ENCODE measurements at places on chromosomes 16 and 17. TPM values are rescaled to one million over a fixed set of nuclear protein-coding genes. Genes with fewer than 3 reads are reported as not detected.

The SPNS3 gene
- polyA plus RNA-seq, result 0.05 TPM

- DNase-seq, result no peak
Observed at GRCh38 chr16:22194707-22195444, 11.2 kb upstream of the EEF2K start.

The HLF gene
- polyA plus RNA-seq, result 1.4 TPM

- peak; percentile 63 for DNase-seq
Observed at GRCh38 chr17:47693731-47694580, at the start of gene TBKBP1. TSS of gene TBKBP1 (plus strand) at chr17:47694161. CDS start at chr17:47696113, 1,952 bp downstream.

DNA sequence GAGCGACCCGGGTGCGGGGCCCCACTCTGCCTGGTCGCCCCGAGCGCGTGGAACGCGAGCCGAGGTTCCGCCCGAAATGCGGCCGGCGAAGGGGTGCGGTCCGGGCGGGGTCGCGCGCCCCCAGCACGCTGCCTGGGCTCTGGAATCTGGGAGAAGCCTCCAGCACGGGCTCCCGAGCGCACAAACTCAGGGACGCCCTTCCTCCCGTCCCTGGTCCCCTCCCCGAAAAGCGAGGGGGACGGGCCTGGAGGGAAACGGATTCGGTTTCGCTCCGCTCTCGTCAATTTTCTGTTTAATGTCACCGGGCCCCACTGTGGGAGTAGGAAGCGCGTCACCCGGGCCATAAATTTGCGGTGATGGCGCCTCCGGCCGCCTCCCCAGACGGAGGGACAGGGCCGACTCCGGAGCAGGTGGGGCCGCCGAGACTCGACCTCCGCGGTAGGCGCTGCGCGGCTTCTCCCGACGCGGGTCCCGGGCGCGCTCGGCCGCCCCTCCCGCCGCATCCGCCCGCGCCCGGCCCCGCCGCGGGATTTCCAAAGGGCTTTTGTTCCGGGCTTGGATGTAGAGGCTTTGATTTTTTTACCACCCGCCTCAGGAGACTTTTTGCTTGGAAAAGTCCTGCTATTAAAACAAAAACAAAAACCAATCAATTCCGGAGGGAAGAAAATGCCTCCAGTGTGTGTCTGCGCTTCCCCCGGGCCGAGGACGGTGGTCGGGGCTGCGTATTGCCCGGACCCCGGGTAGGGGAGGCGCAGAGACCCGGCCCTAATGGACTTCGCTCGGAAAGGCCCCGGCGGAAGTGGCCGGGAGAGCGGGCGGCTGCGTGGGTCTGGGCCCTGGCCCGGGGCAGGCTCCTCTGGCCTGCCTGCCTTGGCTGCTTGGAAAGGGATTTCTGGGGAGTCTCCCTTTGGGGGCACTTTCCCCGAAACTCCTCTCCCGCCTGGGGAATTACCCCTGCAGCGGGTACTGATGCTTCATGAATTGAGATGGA, 7.9 kb upstream of the BAHCC1 start:
- peak; percentile 70 for DNase-seq

GRCh38 chr16:84423416-84423837, 55.1 kb downstream of the ATP2C2 start:
- peak; percentile 72 for DNase-seq

- no peak for DNase-seq
Observed at GRCh38 chr16:2432801-2433505, 3.7 kb downstream of the CCNF start.

The TP53TG3F gene
- 1.3 TPM for polyA plus RNA-seq

The TERB1 gene
- polyA plus RNA-seq, result not detected

- no peak for DNase-seq
Observed at GRCh38 chr16:55302635-55303034, 21.4 kb upstream of the IRX6 start.

DNA sequence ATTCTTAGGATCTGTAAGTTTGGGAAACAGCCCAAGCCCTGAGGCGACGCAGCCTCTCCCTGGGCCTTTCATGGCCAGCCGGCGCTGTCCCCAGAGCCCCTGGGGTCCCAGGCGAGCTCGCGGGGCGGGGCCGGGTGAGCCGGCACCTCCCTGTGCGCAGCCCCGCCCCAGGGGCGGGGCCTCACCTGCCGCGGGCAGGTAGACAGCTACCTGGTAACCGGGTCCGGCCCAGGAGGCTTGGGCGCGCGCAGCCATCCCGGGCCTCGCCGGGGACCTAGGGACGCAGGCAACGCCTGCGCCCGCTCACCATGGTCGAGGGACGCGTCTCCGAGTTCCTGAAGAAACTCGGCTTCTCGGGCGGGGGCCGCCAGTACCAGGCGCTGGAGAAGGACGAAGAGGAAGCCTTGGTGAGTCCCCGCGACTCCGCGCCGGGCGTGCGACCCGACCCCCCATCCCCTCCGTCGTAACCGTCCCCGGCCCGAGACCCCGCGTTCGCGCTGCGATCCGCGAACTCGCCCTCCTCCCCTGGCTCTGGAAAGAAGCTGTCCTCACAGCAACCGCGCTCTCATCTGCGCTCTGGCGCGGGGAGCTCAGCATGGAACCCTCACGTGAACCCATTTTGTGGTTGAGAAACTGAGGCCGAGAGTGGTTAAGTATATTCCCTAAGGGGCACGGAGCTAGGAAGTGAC, at the start of gene ATP2C2:
TSS of gene ATP2C2 (plus strand) at position 231 of the 689 bp plus-strand sequence. CDS start at position 309, 78 bp downstream.
- peak; percentile 36 for DNase-seq

The MT4 gene
- not detected for polyA plus RNA-seq

The CDH15 gene
- polyA plus RNA-seq, result not detected

The CCL22 gene
- not detected for polyA plus RNA-seq

The KRTAP9-2 gene
- polyA plus RNA-seq, result not detected

DNA sequence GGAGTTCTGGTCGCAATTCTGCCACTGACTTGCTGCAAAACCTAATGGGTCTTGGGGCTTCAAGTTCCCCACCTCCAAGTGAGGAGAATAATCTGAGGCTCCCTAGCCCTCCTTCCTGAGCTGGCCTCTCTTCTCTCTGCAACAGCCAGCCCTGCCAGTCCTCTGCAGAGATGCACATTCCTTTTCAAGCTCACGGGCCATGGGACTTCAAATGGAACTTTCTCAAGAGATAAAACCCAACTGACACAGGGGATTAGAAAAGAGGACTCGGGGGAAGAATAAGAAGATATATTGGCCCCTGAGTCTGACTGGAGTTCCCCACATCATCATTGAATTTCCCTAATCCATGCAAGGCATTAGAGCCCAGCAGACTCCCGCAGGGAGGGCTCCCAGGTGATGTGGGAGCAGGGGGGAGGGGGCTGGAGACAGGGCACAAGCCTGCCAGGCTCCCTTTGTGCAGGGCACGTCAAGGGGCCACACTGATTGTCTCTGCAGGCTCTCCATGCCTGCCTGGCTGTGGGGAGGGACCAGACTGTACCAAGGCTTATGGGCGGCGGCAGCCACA, 131.0 kb downstream of the CCDC144A start:
- no peak for DNase-seq

GRCh38 chr17:64063088-64063487, 42.7 kb upstream of the ICAM2 start:
- DNase-seq, result no peak

The NFE2L1 gene
- polyA plus RNA-seq, result 40.7 TPM

The P2RX5 gene
- 0.49 TPM for polyA plus RNA-seq

- peak; percentile 92 for DNase-seq
Observed at GRCh38 chr16:10362077-10362863, 23.6 kb upstream of the ATF7IP2 start.

DNA sequence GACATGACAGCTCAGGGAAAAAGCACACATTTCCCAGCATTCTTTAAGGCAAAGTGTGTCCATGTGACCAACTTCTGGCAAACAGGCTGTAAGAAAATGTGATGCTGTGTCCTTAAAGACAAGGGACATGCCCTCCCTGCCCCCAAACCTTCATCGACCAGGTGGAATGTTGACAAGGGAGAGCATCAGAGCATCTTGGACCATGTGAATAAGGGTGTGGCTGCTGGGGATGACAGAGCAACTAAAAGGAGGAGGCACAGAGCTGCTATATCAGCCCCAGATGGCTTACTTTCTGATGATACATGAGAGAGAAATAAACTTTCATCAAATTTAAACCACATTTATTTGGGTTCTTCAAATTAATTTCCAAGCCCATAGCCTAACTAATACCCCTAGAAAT, 2.2 kb upstream of the ZNF23 start:
- no peak for DNase-seq

DNA sequence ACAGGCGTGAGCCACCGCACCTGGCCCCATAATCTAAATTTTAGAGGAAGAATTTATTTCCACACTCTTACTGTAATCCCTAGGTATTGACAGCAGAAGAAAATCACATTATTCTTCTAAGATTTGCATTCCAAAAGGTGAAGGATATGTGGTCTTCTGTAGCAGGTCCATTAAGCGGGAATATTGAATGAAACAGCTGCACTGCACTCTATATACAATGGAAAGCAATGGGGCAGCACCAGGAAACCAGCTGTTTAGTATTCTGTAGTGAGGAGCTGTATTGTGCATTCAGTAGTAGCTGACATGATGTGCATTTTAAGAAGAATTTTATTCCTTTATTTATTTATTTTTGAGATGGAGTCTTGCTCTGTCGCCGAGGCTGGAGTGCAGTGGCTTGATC, 49.6 kb downstream of the PSMD12 start:
- DNase-seq, result no peak

DNA sequence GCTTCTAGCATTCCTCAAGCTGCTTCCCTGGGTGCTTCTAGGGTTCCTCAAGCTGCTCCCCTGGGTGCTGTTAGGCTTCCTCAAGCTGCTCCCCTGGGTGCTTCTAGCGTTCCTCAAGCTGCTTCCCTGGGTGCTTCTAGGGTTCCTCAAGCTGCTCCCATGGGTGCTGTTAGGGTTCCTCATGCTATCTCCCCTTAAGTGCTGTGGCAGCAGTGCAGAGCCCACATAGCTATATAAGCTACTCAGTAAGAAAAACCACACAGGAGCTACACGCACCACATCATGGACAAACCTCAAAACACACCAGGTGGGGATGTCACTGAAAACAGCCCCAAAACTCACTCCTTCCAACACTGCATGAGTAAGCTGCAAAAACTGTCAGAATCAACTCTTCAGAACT, 35.2 kb downstream of the ANKRD11 start:
- DNase-seq, result no peak

GRCh38 chr17:62819511-62820221, 11.6 kb upstream of the MARCHF10 start:
- DNase-seq, result no peak

The UNKL gene
- polyA plus RNA-seq, result 17.5 TPM

The GGT6 gene
- polyA plus RNA-seq, result not detected

- no peak for DNase-seq
Observed at GRCh38 chr16:53042235-53042701, 10.4 kb downstream of the CHD9NB start.

DNA sequence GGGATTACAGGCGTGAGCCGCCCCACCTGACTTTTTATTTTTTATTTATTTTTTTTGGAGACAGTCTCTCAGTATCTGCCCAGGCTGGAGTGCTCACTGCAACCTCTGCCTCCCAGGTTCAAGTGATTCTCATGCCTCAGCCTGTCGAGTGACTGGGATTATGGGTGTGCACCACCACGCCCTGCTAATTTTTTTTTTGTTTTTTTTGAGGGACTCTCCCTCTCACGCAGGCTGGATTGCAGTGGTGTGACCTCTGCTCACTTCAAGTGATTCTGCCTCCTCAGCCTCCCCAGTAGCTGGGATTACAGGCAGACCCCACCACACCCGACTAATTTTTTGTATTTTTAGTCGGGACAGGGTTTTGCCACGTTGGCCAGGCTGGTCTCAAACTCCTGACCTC, 7.7 kb downstream of the ZNF207 start:
- no peak for DNase-seq

GRCh38 chr17:29757788-29758187, 135.1 kb upstream of the CORO6 start:
- no peak for DNase-seq

The RSKR gene
- 26.7 TPM for polyA plus RNA-seq

The MMP25 gene
- polyA plus RNA-seq, result not detected

The NAGS gene
- 0.28 TPM for polyA plus RNA-seq

DNA sequence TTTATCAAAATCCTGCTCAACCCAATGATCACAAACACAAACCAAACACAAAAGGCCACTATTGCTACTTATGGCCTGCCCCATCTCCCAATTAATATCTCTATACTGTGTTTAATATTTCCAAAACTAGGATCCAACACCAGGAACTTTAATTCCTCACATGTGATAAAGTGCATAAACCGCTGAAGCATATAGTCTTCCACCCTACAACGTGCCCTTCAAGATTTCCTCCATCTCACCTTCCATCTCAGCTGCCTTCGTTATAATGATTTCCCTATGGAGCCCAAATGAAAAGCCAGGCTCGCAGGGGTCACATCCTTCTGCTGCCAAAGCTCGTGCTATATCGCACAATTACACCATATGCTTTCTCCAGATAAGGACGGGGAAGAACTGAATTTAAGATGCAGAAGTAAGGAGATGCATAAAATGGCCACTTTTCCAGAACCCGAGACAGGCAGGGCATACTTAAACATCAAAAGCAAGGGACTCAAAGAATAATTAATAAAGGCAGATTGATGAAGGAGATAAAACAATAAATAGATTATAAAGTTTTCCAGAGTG, 1.8 kb downstream of the MYH10 start:
- peak; percentile 17 for DNase-seq

The MYH11 gene
- polyA plus RNA-seq, result 0.04 TPM

GRCh38 chr17:49880291-49881053, 32.6 kb upstream of the TAC4 start:
- peak; percentile 83 for DNase-seq

- no peak for DNase-seq
Observed at GRCh38 chr16:84853534-84853933, 33.7 kb downstream of the CRISPLD2 start.

DNA sequence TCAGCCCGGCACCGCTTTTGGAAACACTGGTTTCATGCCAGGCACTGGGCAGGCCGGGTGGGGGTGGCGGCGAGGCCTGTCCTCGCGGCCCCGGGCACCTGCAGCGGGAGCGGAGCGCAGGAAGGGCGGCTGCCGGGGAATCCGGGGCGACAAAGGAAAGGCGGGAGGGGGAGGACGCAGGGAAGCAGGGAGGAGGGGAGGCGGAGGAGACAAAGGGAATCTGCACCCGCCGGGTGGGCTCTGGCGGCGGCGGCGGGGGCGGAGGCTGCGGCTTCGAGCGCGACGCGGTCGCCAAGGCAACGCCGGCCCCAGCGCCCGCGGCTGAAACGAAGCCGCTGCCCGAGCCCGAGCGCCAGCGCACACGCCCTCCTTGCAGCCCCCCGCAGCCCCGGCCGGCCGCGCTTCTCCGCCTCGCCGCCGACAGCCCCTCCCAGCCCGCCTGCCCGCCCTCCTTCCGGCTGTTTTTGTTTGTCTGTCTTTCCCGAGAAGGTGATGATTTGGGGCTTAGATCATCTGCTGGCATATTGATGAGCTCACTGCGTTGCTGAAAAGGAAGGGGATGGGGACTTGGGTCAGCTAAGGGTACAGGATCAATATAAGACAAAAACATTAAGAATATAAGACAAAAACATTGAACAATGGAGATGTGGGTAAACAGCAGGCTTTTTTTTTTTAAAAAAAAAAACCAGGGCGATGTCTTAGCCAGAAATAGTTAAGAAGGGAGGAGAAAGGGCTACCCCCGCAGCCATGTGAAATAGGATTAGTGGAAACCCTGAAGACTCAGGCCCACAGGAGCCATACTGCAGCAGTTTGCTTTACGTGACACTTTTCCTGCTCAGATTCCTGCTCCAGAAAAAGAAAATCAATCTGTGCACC, 32.7 kb downstream of the CDK5R1 start:
- DNase-seq, result no peak

The NPTX1 gene
- polyA plus RNA-seq, result not detected

- DNase-seq, result no peak
Observed at GRCh38 chr16:11892761-11893160, 23.0 kb downstream of the GSPT1 start.

- DNase-seq, result no peak
Observed at GRCh38 chr17:78610951-78611511, 33.8 kb upstream of the DNAH17 start.

- DNase-seq, result no peak
Observed at GRCh38 chr16:81180578-81180977, 57.9 kb upstream of the BCO1 start.

The CDK5R1 gene
- polyA plus RNA-seq, result 2.0 TPM

The TEKT1 gene
- not detected for polyA plus RNA-seq

- no peak for DNase-seq
Observed at GRCh38 chr17:82234211-82235055, 5.6 kb downstream of the SLC16A3 start.
